ENCODE measurements at places on chromosomes 12 and 14.

- peak; percentile 88 for DNase-seq
These were observed 19.4 kb upstream of the P2RX4 start for GRCh38 chr12:121190523-121191031.

DNA sequence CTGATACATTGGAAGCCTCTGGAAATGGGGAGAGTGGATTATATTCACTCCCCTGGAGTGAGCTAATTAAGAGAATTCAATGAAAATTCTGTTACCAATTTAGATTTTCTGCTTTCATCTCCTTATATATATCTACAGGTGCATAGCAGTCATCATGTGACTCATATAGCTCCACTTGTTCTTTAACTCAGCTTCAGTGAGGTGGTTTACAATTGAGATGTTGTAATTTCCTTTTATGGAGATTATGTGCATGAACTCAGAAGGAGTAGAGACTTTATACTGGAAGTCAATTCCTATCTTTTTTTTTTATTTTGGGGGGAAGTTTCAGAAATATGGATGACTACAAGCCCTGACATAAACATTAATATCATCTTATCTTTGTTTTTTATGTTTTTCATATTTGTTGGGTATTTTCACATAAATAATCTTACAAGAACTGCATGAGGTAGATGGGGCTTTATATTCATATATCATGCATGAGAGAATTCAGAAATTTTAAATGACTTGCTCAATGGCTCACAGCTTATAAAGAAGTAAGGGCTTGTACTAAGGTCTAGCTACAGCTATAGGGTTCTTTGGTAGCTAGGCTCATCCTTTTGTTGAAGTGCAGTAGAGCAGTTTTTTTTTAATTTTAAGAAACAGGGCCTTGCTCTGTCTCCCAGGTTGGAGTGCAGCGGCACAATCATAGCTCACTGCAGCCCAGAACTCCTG lies 92.3 kb upstream of the SCAF11 start:
- no peak for DNase-seq

GRCh38 chr14:40911141-40911540 lies 695.5 kb upstream of the LRFN5 start:
- DNase-seq = no peak

DNA sequence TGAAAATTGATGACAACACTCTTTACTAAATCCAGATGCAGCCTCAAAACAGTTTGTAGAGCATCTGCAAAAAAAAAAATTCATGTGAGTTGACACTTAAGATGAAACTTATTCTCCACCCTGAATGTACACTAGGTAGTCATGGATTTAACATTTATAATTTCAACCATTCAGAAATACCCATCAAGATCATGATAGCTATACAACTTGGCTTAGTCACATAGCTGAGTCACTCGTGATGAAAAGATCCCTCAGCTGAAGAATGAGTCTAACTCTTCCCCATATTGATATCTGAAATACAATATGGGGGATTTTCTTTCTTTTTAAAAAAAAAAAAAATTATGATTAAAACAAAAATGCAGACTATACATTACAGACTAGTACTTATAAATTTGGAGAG lies 104.8 kb upstream of the PLEKHG7 start:
- no peak for DNase-seq

DNA sequence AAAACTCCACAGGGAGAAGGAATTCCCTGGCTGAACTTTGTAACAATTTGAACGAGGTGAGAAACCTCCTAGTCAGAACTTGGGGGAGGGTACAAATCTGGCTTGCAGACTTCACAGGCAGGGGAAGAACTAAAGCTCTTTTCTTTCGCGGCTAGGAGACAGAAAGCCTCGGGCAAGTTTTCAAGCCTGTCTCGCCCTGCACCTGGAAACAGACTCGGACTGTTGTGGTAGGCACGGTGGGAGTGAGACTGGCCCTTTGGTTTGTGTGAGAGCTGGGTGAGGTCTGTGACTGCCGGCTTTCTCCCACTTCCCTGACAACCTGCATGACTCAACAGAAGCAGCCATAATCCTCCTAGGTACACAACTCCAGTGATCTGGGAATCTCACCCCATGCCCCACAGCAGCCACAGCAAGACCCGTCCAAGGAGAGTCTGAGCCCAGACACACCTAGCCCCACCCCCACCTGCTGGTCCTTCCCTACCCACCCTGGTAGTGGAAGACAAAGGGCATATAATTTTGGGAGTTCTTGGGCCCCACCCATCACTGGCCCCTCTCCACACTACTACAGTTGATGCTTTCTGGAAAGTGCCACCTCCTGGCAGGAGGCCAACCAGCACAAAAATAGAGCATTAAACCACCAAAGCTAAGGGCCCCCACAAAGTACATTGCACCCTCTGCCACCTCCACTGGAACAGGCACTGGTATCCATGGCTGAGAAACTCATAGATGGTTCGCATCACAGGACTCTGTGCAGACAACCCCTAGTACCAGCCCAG lies 102.7 kb upstream of the ST8SIA1 start:
- DNase-seq = no peak

DNA sequence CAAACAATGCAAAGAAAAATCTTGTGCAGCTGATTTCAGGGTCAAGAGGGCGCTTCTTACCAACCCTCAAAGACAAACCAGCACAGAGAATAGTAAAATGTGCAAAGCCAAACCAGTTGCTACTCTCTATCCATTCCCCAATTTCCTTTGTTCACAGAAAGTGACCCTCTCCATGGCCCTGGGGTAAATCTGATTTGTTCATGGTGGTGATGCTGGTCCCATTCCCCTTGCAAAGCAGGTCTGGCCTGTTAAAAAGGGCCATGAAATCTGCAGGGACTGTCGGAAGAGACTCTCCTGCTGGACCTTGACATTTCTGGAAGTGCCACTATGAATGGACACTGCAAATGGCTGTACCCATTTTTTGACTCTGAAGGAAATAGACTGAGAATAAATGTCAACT lies 113.5 kb downstream of the HMGA2 start:
- DNase-seq = no peak

- DNase-seq = no peak
These were observed 6.1 kb upstream of the MTA1 start for GRCh38 chr14:105413544-105413886.

- no peak for DNase-seq
These were observed 18.3 kb upstream of the OXA1L start for GRCh38 chr14:22748206-22748605.

Measured in kidney epithelial cell (primary cell).